ENCODE measurements at places on chromosomes 12 and 14.

- DNase-seq = no peak
Observed at GRCh38 chr14:98931911-98932310, 340.1 kb downstream of the BCL11B start.

DNA sequence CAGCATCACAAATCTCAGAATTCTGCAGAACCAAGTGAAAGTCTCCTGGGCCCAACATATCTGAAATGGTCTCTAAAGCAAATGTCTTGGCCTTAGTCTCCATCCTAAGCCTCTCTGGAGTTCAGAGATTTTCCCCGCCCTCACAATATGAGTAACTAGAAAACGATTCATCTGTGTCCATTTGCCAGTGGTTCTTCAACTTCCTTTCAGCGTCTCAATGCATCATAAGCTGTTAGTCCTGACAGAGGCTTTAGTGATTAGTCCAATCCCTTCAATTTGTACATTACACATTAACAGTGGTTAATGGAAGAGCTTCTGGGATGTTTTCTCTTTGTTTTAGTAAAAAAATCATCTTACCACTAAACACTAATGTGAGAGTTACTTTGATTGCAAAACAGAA is 17.4 kb downstream of the NPC2 start:
- DNase-seq = no peak

- DNase-seq = no peak
Observed at GRCh38 chr12:124482901-124483799, 84.3 kb downstream of the NCOR2 start.

- DNase-seq = no peak
Observed at GRCh38 chr12:106125351-106126095, 13.2 kb downstream of the NUAK1 start.

GRCh38 chr12:123264642-123265041 is 7.0 kb downstream of the CDK2AP1 start:
- DNase-seq = no peak

Data from Calu3 (cell line).